ENCODE measurements at places on chromosomes 3 and 15. TPM values are rescaled to one million over a fixed set of nuclear protein-coding genes. Genes with fewer than 3 reads are reported as not detected.

DNA sequence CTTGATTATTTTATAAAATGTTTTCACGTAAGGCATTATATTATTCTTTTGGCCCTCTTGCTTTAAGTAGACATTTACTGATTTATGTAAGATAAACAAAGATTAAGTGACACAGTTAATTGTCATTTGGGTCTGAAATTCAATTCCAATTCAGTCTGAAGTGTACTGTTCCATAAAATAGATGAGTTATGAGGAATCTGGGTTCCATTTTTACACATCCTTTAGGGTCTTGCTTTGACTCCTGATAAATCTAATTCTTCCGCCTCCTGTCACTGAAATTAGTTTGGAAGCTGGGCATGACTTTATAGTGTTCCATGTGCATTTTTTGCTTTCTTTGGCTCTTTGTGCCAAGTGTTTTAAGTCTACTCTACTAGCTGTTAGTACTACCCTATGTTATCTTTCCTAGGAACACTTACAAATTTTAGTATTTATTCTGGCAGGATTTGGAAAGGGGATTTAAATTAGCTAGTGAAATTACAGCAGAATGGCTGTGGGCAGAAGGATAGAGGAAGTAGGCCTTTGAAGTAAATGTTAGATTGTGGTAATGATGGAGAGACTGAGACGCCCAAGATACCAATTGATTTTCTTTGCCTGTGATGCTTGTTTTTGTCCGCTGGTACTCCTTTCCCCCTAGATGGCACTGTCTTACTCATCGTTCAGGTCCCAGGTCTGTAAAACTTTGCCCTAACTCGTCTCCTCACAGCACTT, 14.3 kb downstream of the ARL8B start:
- no peak overlapping the region for H3K4me3 ChIP-seq
- H3K27ac ChIP-seq, result no peak overlapping the region
- H3K27me3 ChIP-seq, result no peaks in the 10 kb centered on the region
- peaks cover 5% of the 10 kb centered on the region for H3K4me1 ChIP-seq

- H3K36me3 ChIP-seq, result no peaks in the 10 kb centered on the region
- DNase-seq, result no peak
- no peaks in the 10 kb centered on the region for H3K27me3 ChIP-seq
- no peak overlapping the region for H3K27ac ChIP-seq
Observed at GRCh38 chr3:1967525-1967924, 131.1 kb upstream of the CNTN4 start.

- no peaks in the 10 kb centered on the region for H3K27me3 ChIP-seq
- H3K4me3 ChIP-seq, result no peak overlapping the region
- H3K4me1 ChIP-seq, result no peaks in the 10 kb centered on the region
- no peak overlapping the region for H3K27ac ChIP-seq
Observed at GRCh38 chr15:73000293-73000692, 52.0 kb upstream of the NEO1 start.

DNA sequence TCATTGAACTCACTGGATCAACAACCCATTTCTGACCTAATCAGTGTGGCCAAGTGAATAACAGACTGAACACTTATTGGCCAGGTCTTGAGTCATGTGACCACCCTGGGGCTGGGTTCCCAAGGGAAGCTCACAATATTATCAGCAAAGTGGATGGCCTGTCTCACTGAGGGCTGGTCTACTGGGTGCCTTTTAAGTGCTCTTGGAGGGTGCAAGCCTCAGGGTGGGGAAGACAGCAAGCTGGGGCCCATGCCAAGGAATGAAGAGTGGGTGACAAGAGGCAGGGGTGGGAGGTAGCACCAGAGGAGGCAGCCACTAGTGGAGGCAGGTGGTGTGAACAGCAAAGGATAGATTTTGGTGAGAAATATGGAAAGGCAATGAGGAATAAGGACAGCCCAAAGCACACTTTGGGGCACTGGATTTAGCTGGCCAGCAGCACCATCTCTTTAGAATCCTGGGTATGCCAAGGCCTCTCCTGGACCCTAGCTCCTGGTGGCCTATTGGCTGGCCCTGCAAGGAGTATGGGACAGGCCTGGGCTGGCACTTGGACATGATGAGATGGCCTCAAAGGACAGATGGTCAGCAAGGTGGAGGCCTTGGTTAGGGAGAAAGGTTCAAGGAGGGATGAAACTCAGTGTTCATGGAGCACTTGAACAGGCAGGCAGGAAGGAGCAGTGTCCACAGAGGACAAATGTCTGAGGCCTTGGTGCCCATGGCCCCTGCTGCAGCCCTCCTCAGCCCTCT, 34.2 kb downstream of the HMCES start:
- H3K36me3 ChIP-seq, result no peaks in the 10 kb centered on the region
- no peak for DNase-seq
- H3K27me3 ChIP-seq, result no peaks in the 10 kb centered on the region
- H3K27ac ChIP-seq, result no peak overlapping the region
- no peak overlapping the region for H3K4me3 ChIP-seq

DNA sequence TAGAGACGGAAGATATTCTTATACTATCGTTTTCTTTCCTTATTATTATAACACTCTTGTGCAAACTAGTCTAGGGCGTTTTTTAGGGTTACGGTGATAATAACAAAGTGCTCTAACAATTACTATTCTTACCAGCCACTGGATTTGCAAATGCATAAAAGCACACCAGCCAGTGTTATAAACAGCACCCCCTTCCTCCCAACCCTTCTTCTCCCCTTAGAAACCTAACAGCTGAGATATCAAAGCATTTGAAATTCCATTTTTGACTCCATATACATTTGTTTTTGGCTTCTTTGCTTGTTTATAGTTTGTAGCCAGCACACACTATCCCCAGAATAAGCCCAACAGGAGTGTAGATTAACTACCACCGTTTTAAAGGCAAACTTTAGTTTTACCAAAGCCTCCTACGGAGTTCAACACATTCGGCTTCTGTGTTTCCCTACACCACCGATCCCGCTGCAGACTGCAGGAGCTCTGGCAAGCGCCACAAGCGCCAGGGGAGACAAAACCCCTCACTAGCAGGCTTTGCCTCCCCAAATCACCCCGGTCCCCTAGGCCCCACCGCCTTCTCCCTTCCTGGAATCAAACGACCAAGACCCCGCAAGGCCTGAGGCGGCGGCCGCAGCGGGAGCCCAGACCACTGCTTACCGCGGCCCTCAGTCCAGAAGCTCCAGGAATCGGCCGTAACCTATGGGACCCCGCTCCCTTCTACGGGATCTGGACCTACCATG, 461 bp downstream of the COPB2 start:
- H3K4me1 ChIP-seq, result peaks cover 3% of the 10 kb centered on the region
- H3K36me3 ChIP-seq, result no peaks in the 10 kb centered on the region
- DNase-seq, result no peak
- H3K27ac ChIP-seq, result peak overlapping the region; percentile 52
- H3K27me3 ChIP-seq, result no peaks in the 10 kb centered on the region

- H3K4me3 ChIP-seq, result peak overlapping the region; percentile 93
- DNase-seq, result no peak
- H3K36me3 ChIP-seq, result no peaks in the 10 kb centered on the region
- H3K27me3 ChIP-seq, result no peaks in the 10 kb centered on the region
Observed at GRCh38 chr15:70892912-70893560, 410 bp downstream of the LRRC49 start.

GRCh38 chr15:71752604-71753289, 57.6 kb upstream of the NR2E3 start:
- peak; percentile 75 for DNase-seq
- no peak overlapping the region for H3K4me3 ChIP-seq
- no peaks in the 10 kb centered on the region for H3K36me3 ChIP-seq
- peak overlapping the region; percentile 52 for H3K27ac ChIP-seq

- no peak overlapping the region for H3K27ac ChIP-seq
- DNase-seq, result no peak
- H3K4me1 ChIP-seq, result no peaks in the 10 kb centered on the region
Observed at GRCh38 chr3:40211579-40211978, 97.9 kb upstream of the EIF1B start.

DNA sequence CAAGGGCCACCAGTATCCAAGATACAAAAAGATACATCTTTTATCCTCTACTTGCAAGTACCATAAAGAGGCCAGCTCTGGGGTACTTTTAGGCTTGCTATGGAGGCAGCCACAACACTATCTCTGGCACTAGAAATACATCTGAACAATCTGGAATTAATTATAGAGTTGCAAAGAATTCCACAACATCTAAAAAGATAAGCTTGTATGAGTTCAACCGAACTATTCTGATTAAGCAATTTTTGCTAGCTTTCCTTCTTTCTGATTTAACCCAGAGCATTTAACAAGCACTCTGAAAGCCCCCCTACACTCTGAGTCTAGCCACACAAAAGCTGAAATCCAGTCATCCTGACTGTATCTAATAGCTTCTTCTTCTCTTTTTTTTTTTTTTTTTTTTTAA, 95.4 kb downstream of the FRMD5 start:
- peaks cover 3% of the 10 kb centered on the region for H3K4me1 ChIP-seq
- no peak overlapping the region for H3K27ac ChIP-seq
- no peaks in the 10 kb centered on the region for H3K27me3 ChIP-seq
- no peak overlapping the region for H3K4me3 ChIP-seq

GRCh38 chr3:5675319-5675718, 487.8 kb downstream of the EDEM1 start:
- no peaks in the 10 kb centered on the region for H3K36me3 ChIP-seq
- no peaks in the 10 kb centered on the region for H3K4me1 ChIP-seq
- no peaks in the 10 kb centered on the region for H3K27me3 ChIP-seq

GRCh38 chr3:152581951-152582350, 253.0 kb upstream of the P2RY1 start:
- no peaks in the 10 kb centered on the region for H3K27me3 ChIP-seq
- no peaks in the 10 kb centered on the region for H3K4me1 ChIP-seq
- H3K4me3 ChIP-seq, result no peak overlapping the region
- H3K27ac ChIP-seq, result no peak overlapping the region

DNA sequence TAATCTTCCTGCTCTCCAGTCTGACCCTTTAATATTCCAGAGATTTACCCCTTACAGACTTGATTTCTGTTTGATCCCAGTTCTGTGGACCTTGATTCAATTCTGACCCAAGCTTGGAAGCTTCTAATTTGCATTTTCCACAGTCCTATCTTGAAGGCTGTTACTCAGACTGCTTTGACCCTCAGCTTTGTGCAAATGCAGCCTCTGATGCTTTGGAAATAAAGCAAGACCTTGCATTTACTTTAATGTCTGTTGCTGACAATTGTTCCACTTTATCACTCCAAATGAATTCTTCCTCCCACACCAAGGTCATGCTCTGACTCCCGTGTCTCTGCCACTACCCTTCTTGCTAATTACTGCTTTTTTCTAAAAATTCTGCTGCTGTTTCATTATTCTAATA, 886.0 kb downstream of the TUSC7 start:
- no peak overlapping the region for H3K4me3 ChIP-seq
- no peak for DNase-seq
- H3K4me1 ChIP-seq, result no peaks in the 10 kb centered on the region

- H3K27me3 ChIP-seq, result no peaks in the 10 kb centered on the region
- H3K4me1 ChIP-seq, result peaks cover 17% of the 10 kb centered on the region
- H3K4me3 ChIP-seq, result no peak overlapping the region
- H3K36me3 ChIP-seq, result peaks cover 12% of the 10 kb centered on the region
Observed at GRCh38 chr3:188607805-188608315, 453.9 kb downstream of the LPP start.

- no peak overlapping the region for H3K4me3 ChIP-seq
- H3K4me1 ChIP-seq, result no peaks in the 10 kb centered on the region
- no peaks in the 10 kb centered on the region for H3K36me3 ChIP-seq
- H3K27ac ChIP-seq, result no peak overlapping the region
Observed at GRCh38 chr3:14258906-14259904, 80.6 kb downstream of the LSM3 start.

DNA sequence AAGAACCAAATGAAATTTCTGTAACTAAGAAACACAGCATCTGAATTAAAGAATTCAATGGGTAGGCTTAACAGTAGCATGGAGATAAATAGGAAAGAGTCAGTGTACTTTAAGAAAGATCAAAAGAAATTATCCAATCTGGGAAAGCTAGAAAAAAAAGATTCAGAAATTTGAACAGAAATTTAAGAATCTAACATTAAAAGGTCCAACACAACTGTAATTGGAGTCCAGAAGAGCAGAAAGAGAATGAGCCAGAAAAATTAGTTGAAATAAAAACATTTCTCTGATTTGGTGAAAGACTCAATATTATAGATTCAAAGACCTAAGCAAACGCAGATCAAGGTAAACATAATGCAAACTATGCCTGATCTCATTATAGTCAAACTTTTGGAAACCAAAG, 187.1 kb downstream of the C3orf38 start:
- no peaks in the 10 kb centered on the region for H3K27me3 ChIP-seq
- no peak overlapping the region for H3K4me3 ChIP-seq
- no peak for DNase-seq
- H3K4me1 ChIP-seq, result no peaks in the 10 kb centered on the region
- no peaks in the 10 kb centered on the region for H3K36me3 ChIP-seq
- H3K27ac ChIP-seq, result no peak overlapping the region

DNA sequence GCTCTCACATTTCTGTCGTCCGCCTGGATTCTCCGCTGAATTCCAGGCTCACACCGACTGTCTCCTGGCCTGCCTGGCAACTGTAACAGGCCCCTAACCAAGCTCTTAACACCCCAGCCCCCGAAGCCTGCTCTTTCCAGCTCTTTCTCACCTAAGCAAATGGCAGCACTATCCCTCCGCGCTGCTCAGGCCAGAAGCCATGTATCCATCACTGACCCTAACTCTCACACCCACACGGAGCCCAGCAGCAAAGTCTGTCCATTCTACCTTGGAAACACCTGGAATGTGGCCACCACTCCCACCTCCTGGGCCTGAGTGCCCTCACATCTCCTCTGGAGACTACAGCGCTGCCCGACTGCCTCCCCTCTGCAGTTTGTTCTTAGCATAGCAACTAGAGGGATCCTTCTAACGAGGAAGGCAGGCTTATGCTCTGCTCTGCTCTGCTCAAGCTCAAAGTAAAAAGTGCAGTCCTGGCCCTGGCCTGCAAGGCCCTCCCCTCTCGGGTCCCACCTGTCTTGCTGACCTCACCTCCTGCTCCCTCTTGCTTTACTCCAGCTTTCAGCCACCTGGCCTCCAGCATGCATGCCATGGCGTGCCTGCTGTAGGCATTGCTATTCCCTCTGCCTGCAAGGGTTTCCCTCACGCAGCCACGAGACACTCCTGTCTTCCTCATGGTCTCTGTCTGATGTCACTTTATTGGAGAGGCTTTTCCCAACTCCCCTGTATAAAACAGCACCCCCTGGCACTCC, 27.2 kb downstream of the FEM1B start:
- no peaks in the 10 kb centered on the region for H3K4me1 ChIP-seq
- DNase-seq, result no peak
- no peak overlapping the region for H3K4me3 ChIP-seq
- H3K27ac ChIP-seq, result no peak overlapping the region
- peaks cover 7% of the 10 kb centered on the region for H3K36me3 ChIP-seq

DNA sequence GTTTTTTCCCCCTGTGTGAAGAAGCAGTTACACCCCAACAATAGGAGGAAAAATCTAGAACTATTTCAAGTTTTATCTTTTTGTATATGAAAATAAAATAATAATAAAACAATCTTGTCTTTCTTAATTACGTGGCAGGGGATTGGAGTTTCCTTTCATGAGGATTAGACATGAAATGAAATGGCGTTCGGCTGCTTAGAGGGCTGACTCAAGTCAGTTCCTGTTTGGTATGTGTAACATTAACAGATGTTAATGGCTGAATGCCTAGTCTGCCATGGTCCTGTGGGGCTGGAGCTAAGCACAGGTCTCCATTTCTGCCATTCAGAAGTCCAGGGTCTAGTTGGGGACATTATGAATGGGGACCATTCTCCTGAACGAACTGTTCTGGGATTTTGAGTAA, 3.1 kb upstream of the EXOG start:
- H3K36me3 ChIP-seq, result peaks cover 4% of the 10 kb centered on the region
- no peak overlapping the region for H3K4me3 ChIP-seq
- no peak overlapping the region for H3K27ac ChIP-seq
- no peak for DNase-seq
- no peaks in the 10 kb centered on the region for H3K4me1 ChIP-seq

Gene COL6A5
- total RNA-seq, result not detected

Gene SEMA3G
- total RNA-seq, result 12.5 TPM

Gene GRK7
- 0.23 TPM for total RNA-seq

Gene TF
- total RNA-seq, result 1.1 TPM

Gene FGD5
- 36.2 TPM for total RNA-seq

Gene AADACL2
- total RNA-seq, result 0.24 TPM
